Stimulated activated CD4-positive, alpha-beta T cell treated with anti-CD3 and anti-CD28 coated beads, TNF-alpha, amount 100 ng/mL, for 48 hours (primary cell): ENCODE measurements at places on chromosomes 4 and X.

GRCh38 chr4:156362581-156362980 lies 408.9 kb upstream of the CTSO start:
- no peak for DNase-seq

DNA sequence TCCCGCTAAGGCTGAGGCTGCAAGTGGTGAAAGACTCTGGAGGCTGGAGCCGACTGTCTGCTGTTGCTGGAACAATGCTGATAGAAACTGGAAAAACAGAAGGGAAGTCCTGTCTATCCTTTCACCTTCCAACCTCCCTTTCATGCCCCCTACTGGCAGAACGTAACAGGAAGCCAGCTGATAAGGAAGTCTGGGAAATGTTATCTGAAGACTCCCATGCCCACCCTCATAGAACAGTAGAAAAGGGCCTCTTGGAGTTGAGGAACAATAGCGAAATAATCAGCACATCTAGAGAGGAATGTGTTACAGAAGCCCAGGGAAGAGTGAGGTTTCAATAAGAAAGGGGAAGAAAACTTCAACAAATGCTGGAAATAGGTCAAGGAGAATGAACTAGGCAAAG lies 117.1 kb upstream of the DKK2 start:
- DNase-seq, result no peak

GRCh38 chr4:183356931-183357675 lies 34.9 kb upstream of the CLDN24 start:
- DNase-seq, result no peak

DNA sequence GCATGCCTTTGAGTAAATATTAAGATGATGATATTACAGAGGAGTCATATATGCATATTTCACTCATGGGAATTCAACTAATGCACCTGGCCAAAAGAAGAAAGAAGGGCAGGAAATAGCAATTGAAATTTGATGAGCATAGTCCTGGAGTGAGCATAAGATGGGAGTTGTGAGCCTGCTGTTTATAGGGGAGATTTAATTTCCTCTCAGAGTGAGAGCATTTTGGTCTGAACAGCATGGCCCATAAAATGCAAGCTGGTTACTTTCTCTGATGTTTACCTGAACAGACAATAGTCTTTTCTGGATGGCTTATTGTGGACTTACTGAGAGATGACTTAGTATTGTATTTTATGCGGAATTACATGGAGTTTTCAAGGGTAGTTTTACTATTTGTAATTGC lies 53.6 kb downstream of the FHIP1A start:
- no peak for DNase-seq

DNA sequence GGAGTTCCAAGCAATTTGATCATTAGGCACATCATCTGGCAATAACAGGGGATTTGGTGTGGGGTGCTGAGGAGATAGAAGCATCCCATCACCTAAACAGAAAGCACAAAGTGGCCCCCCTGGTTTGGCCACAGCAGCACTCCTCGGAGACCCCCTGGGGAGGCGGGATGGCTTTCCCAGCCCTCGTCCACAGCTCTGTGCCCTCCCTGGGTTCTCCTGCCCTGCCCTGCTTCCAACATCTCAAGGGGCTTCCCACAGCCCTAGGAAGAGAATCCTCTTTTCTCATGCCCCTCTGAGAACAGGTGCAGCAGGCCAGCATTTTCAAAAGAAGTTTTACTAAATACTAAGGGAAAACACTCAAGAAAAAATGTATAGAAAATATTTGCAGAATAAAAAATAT lies 12.8 kb downstream of the ATP5ME start:
- DNase-seq, result no peak

GRCh38 chr4:141229408-141230101 lies 8.9 kb downstream of the ZNF330 start:
- no peak for DNase-seq

GRCh38 chr4:73621357-73621756 lies 1.1 kb upstream of the RASSF6 start:
- no peak for DNase-seq
